ENCODE measurements at places on chromosomes 12 and 14.

- no peak for DNase-seq
Measured at GRCh38 chr14:100695423-100695738, 31.3 kb upstream of the DLK1 start.

DNA sequence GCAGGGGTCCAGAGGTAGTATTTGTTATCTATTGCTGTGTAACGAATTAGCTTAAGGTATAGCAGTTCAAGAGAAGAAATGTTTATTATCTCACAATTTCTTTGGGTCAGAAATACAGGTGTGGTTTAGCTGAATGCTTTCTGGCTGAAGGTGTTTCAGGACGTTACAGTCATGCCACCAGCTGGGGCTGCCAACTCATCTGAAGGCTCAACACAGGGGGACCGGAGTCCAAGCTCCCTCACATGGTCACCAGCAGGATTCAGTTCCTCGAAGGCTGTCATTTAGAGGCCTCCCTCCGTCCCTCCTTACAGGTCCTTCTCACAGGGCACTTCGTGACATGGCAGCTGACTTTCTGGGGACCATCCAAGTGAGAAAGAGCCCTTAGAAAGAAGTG, 37.5 kb upstream of the SINHCAF start:
- DNase-seq, result no peak

DNA sequence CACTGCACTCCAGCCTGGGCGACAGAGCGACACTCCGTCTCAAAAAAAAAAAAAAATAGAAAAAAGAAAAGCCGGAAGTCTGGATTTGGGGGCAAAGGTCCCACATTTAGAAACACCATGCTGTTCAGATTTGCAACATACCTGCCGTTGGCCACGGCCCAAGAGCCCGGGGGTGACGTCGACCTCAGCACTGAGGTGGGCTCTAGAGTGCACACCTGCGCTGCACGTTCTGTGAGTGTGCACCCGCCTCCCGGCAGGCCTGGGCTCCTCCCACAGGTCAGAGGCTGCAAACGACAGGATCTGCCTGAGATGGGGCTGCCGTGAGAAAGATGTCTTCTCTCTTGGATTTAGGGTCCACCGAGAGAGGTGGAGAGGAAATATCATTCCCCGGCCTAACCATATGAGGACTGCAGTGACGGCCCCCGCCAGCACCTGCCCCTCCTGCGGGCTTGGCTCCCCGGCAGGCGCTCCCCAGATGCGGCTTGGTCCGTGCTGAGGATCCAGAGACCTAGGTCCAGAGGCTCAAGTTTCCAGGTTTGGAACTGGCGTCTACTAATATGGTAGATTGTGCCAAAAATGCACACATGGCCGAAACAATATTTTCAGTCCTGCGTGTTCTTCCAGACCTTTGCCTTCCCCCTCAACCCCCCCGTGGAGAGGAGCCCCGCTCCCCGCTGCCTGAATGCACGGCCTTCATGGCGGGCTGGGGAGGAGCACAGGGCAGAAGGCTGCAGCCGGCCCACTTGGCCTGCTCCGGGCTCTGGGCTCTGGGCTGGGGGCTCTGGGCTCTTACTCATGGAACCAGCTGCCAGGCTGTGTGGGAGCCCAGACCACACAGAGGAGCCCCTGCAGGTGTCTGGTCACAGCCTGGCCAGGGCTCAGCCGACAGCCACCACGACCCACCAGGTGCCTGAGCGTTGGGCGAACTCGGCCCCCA, 58.8 kb upstream of the FBRSL1 start:
- peak; percentile 69 for DNase-seq

DNA sequence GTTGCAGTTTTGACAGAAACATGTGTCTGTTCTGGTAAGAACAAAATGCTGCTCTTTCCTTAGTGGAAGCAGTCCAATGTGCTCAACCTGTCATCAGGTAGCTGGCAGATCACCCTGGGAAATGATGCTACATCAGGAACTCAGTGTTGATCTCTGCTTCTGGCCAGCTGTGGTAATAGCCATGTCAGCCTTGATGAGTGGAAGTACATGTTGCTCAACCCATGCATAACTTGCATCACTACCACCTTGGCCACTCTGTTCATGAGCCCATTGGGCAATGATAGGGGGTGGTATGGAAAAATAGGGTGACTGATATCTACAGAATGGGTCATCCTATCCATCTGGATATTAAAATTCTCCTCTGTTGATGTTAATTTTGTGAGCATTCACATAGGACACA, 411.0 kb downstream of the C12orf50 start:
- no peak for DNase-seq

GRCh38 chr12:103667125-103667524, 80.1 kb downstream of the STAB2 start:
- no peak for DNase-seq

DNA sequence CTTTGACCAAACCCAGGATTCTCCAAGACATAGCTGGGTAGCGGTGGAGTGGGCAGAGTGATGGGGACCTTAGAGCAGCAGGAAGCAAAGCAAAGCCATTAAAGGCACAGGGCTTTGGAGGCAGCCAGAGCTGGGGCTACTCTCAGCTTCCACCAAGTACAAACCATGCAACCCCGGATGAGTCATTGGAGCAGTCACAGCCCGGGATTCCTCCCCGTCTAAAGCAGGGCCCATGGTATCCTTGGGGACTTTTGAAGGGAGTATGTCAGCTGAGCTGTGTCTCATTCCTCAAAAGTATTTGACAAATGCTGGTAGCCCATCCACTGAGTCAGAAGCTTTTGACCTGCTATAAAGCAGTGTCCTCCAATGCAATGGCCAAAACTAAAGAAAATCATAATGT, 9.7 kb upstream of the IFI27 start:
- no peak for DNase-seq

- DNase-seq, result no peak
Measured at GRCh38 chr12:42442311-42442759, 116.4 kb downstream of the PPHLN1 start.

- DNase-seq, result no peak
Measured at GRCh38 chr12:109479761-109480160, 2.3 kb downstream of the UBE3B start.

DNA sequence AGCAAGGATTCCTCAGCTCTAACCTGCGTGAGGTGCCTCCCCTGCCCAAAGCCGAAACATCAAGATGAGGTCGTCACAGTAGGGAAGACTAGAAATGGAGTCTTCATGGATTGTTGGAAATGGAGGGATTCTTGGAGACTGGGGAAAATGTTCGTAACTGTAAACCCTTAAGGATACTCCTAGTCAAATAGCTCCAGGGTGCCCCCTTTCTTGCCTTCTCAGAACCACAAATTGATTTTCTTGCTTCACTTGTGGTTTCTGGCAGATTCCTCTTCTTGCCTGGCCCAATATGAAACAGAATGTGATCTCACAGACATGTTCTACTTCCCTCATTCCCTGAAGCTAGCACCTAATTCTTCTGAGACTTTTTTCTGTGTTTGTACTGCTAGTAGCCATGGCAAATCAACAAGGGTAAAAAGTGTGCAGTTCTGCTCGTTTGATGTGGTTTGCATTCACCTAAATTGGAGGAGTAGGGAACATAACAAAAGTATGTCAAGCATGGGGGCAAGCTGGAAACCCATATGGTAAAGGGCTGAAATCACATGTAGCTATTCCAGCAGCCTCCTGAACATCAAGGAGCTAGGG, 332.0 kb downstream of the PAWR start:
- DNase-seq, result no peak

- DNase-seq, result no peak
Measured at GRCh38 chr14:101207897-101208296, 304.4 kb upstream of the RTL1 start.

- no peak for DNase-seq
Measured at GRCh38 chr12:124750149-124750656, 113.5 kb downstream of the SCARB1 start.

DNA sequence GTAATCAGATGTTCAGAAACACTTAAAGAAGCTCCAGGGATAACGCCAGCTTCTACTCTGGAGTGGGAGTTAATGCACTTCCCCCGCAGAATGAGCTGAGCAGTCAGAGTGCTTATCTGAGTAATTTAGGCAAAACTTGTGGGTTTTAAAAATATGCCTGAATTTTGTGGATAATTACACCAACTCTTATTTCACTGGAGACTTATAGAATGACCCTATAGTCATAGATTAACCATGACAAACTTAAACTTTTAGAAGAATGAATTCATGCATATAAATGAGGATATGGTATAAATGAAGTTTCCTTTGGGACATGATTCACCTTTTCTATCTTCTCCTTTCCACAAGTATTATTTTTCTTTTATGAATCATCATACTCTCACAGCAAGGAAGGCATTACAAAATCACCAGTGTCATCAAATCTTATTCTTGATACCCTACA, 241.1 kb upstream of the FBXO33 start:
- no peak for DNase-seq

DNA sequence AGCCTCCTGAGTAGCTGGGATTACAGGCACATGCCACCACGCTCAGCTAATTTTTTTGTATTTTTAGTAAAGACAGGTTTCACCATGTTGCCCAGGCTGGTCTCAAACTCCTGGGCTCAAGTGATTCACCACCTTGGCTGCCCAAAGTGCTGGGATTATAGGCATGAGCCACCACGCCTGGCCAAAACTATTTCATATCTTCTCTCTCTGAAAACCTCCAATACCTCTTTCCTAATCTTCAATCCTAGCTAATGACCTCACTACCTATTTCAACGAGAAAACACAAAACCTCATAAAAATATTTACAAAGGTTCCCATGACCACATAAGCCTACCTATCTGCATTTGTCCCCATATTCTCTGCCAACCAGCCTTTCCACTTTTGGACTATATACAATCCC, 32.3 kb upstream of the ANKS1B start:
- DNase-seq, result no peak

DNA sequence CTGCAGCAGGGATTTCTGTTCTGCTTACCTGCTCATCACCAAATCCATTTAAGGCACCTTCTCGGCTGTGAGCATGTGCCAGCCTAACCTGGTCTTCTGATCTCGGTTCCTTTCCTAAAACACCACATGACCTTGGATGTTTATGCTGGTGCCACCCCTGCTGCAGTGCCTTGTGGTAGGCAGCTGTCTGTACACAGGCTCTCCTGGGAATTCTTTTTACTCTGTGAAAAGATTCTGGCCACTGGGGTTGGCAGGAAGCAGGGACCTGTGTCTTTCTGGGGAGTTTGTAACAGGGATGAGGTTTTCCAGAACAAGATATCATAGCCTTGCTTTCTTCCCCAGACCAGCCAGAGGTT, 10.4 kb upstream of the PLEKHG3 start:
- no peak for DNase-seq

DNA sequence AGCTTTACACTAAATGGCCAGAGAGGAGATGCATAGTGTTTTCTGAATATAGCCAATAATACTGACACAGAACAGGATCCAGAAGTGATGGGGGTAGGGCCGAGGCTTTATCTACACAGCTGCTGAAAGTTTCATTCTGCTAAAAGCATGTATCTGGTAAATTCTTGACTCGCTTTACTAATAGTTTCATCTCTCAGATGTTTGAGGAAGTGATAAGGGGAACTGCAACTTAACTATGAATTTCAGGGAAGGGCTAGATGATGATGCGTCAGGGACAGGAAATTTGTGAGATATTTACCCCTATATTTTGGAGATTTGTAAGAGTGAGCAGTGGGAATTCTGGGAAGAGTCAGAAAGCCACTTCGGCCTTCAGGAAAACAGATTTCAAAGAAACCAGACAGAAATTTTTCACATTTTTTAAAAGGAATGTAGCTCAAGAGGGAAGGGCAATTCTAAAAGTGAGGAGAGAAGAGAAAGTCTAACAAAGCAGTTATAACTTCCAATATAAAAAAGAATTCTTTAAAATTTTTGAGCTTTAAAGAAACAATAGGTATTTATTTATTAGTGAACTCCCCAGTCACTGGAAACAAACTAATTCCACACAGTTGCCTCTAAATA, 243.1 kb downstream of the BCAT1 start:
- no peak for DNase-seq

DNA sequence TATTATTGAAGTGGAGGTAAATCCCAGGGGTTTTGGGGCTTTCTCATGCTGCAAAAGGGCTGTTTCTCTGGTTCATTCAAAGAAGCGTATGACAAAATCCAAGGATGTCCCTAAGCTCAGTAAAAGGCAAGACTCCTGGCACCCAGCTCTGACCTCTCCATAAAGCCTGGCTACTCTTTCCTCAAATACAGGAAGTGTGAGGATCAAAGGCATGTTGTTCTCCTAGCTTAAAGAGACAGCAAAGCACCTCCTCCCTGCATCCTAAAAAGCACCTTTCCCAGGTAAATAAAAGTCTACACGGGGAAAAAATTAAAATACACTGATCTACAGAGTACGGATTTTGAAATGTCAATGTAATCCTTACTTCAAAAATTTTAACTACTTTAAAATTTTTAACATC, 118.6 kb downstream of the LMNTD1 start:
- DNase-seq, result no peak

- no peak for DNase-seq
Measured at GRCh38 chr14:96279564-96279963, 23.6 kb downstream of the BDKRB1 start.

DNA sequence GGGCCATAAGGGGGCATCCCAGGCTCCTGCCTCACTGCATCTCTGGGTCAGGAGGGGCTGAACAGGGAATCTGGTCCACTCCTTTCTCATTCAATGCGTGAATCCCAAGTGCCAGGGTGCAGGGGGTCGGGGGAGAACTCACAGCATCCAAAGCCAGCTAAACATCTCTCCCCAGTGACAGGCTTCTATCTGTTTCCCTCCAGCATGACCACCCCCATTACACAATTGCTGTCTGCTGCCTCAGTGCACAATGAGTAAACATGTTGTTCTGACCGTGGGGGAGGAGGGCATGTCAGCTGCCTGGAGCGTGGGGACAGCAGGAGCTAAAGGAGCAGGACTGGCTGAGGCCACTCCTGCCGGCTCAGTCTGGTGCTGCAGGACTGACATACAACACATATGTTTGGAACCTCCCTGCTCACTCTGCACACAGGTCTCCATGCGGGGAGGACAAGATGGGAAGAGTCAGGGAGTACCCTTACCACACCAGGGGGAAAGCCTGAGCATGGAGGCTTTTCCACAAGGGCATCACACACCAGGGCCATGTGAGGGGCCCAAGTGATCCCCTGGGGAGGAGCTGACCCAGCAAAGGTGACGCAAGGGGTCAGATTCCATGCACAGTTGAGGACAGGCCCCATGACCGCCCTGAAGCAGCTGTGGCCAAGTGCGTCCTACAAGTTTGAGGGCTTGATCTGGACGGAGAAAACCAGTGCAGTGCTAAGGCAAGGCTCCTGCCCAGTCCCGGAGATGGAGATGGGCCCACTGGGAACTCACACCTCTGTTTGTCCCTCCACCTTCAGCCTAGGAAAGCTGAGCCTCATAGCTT, 1.4 kb downstream of the TNS2 start:
- DNase-seq, result no peak

GRCh38 chr12:132583736-132584135, 26.6 kb downstream of the LRCOL1 start:
- DNase-seq, result no peak
